ENCODE measurements at places on chromosomes 6 and 20.

DNA sequence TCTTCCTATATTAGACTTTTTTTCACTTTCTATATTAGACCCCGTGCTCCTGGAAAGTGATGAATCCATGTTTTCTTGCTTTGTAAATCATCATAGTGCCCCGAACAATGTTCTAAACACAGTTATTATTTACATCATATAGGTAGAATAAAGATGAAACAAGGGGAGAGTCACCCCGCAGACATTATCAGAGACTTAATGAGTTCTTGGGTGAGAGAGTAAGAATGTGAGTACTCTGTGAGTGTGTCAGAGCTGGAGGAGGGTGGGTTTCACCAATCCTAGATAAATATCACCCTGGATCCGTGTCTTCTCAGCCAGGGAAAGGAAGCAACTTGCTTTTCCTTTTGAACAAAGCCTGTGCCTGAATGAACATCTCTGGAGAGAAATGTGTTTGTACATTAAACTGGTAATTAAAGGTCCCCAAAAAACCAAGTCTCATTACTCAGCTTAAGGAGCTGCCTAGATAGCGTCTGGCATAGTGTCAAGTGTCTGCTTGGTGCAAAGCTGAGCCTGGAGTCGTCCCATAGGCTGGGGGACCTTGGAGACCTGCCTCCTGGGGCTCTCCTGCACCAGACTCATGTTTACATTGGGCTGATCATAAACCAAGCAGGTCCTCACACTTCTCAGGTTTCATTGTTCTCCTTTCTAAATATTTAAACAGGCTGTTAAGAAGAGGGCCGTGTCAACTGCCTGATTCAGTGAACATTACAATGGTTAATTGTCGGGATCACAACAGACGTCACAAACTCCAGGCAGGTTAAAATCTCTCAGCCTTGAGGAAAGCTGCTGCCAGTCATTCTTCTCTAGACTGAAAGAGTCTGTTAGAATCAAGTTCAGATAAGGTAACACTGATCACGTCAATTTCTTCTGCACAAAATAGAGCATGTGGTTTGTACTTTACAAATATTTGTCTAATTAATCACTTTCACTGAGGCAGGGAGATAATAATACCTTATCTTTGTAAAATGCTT is 179.7 kb upstream of the MYLIP start:
- DNase-seq: no peak

- no peak for DNase-seq
Observed at GRCh38 chr20:48898210-48898609, 23.3 kb upstream of the ARFGEF2 start.

DNA sequence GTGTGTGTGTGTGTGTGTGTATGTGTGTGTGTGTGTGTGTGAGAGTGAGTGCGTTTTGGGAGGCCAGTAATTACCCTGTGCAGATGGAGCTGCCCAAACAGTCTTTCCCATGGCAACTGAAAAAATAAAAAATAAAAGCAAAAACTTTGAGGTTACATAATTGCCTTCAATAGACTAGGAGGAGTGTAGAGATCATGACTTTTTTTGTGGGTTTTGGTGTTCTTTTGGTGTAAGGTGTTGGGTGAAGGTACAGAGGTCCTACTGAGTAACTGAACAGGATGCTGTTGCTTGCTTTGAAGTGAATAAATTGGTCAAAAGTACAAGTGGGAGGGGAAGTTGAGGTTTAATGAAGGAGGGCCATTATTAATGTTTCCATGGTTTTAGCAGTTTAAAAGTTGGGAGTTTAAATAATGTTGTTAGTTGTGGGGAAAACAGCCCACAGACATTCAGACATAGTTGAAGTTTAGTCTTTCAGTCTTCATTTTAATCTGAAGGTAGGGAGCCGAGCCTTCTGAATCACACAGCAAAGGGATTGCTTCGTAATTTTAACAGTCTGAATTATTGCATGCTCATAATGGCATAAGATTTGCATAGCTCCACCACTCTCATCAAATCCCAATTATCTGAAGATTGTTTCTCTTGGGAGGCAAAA is 251.4 kb downstream of the PRL start:
- DNase-seq: no peak

- DNase-seq: peak; percentile 11
Observed at GRCh38 chr20:60055740-60056139, 97.5 kb downstream of the CDH26 start.

- no peak for DNase-seq
Observed at GRCh38 chr6:17469006-17469832, 75.8 kb downstream of the CAP2 start.

GRCh38 chr6:109315341-109316110 is 66.7 kb downstream of the CD164 start:
- no peak for DNase-seq

Data from effector CD4-positive, alpha-beta T cell (primary cell).